ENCODE measurements at places on chromosomes 16 and 17.

DNA sequence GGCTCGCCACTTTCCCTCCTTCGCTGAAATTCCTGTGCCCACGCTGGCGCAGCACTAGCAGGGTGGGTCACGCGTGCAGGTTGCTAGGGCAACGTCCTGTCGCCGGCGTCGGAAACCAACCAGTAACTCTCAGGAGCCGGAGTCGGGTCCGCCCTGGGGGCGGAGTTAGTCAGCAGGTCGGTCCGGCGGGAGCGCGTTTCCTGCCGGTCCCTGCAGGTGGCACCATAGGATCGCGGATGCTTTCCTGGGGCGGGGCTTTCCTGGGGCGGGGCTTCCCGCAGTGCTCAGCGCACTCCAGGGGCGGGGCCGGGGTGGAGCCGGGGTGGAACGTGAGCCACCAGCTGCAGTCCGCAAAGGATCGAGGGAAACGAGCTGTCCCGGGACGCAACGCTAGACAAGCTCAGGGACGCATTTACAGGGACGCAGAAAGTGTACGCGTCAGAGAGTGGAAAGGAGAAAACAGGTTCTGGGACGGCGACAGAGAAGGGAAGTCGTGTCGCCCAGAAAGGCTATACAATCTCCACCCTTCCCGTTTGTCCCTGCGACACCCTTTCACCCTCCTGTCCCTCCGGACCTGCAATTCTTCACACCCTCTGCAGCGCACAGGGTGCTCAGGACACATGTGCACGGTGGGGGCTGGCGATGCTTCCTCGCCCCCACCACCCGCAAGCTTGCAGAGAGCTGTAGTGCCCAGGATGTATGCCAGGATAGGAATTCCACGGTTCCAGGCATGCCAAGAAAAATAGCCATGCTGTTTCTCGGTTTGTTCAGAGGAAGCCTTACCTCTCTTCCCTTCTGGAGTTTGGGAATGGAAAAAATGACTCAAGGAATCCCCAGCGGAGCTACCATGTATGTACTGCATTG, 12.3 kb downstream of the COPZ2 start:
- DNase-seq, result peak; percentile 94

- no peak for DNase-seq
These were observed 43.2 kb upstream of the CCL1 start for GRCh38 chr17:34406226-34406625.

- DNase-seq, result no peak
These were observed 20.5 kb downstream of the EFTUD2 start for GRCh38 chr17:44878627-44879221.

- DNase-seq, result no peak
These were observed 45.6 kb upstream of the NKD1 start for GRCh38 chr16:50502616-50503011.

DNA sequence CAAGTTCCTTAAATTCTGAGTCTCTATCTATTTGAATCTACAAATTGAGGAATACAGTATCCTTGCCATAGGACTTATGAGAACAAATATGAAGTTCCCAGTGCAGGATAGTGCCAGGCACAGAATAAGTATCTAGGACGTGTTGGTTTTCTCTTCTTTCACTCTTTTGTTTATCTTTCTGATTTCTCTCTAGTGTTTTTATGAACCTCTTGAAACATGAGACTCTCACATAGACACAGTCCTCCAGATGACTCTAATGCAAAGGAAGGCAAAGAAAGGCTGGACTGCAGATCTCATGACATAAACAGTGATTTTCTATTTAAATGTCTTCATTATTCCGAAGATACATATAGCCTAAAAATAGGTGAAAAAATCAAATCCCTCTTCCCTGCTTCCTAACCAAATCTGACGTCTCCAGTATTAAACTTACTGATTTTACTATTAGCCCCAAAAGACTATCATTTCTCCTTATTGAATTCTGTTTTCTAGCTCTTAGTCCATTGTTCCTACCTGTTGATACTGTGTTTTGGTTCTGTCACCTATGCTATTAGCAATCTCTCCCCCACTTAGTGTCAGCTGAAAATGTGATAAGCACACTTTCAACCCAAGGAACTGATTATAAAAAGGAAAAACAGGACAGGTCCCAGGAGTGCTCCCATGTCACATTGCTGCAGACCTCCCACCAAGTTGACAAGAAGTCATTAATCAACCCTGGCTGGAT, 24.9 kb upstream of the ADAMTS18 start:
- no peak for DNase-seq

- DNase-seq, result no peak
These were observed 104.2 kb downstream of the ADCY9 start for GRCh38 chr16:4011940-4012629.

GRCh38 chr17:61499632-61500031, 47.4 kb downstream of the TBX4 start:
- no peak for DNase-seq

DNA sequence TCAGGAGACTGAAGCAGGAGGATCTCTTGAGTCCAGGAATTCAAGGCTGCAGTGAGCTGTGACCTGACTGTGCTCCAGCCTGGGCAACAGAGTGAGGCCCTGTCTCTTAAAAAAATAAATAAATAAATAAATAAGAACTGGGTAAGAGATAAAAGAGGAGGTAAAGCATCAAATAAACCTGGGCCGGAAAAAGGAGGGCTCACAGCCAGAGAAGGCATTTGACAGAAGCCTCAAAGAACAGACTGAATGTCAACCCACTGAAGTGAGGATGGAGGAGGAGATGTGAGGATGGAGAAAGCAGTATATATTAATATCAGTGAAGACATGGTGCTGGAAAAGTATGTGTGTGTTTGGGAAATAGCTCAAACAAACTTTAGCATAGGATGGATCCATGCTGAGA, 6.1 kb downstream of the NOG start:
- no peak for DNase-seq

DNA sequence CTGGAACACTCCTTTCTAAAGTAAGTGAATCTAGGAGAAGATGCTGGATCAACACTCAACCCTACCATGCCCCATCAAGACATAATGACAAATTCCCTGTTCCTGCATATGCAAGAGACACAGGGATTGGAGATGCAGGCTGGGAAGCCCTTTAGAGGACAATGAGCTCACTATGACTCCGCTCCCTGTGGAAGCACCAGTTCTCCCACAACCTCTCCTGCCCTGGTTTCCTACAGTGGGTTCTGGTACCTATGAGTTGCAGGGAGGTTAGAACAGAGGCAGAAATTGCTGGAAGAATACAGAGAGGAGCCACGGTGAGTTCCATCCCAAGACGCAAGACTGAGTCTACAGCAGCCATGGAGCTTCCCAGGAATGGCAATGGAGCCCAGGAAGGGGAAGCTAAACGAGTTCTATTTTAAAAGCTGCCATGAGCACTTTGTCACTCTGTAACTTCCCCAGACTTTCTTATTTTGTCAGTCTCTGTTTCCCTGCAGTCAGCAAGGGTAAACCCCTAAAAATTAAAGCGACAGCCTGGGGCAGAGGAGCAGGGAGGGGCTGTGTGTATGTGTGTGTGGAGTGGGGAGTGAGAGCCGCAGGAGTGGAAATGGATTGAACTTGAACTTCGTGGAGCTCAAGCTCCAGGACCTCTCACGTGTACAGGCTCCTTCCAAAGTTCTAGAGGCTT, 42.3 kb upstream of the PIK3R6 start:
- DNase-seq, result no peak

DNA sequence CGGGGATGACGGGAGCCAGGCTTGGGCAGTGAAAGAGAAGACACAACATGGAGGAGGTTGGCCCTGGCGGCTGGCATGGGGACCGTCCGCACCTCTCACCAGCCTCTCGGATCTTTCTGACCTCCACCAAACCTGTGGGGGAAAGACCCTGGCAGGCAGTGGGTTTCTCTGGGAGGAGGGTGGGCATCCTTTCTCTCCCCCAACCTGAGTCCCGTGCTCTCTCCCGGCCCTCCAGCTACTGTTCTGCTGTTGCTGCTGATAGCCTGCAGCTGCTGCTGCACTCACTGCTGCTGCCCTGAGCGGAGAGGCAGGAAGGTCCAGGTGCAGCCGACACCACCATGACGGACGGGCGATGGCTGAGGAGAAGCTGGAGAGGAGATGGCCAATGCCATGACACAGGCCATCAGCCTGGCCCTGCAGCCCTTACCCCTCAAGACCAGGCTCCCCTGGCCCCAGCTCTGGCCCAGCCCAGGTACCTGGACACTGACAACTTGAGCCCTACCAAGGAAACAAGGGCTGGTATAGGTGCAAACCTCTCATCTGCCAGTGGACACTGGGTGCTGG, 7.4 kb downstream of the SMIM5 start:
- DNase-seq, result no peak

GRCh38 chr16:48025359-48025758, 130.4 kb downstream of the ABCC12 start:
- DNase-seq, result no peak

DNA sequence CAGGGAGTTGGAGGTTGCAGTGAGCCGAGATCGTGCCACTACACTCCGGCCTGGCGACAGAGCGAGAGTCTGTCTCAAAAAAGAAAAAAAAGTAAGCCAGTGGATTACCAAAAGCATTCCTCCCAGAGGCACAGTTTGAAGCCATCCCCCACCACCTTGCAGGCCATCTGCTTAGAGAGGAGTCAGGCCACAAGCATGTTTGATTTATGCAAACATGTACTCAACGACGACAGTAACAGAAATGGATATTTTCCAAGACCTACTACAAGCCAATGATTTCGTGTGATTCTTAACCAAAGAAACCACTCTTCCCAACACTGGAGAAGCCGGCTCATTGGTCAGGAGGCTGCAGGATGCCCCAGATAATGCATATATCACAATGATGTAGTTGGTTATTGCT, 34.8 kb downstream of the MYH13 start:
- DNase-seq, result no peak

- DNase-seq, result no peak
These were observed 78.9 kb upstream of the RPH3AL start for GRCh38 chr17:431494-431893.

DNA sequence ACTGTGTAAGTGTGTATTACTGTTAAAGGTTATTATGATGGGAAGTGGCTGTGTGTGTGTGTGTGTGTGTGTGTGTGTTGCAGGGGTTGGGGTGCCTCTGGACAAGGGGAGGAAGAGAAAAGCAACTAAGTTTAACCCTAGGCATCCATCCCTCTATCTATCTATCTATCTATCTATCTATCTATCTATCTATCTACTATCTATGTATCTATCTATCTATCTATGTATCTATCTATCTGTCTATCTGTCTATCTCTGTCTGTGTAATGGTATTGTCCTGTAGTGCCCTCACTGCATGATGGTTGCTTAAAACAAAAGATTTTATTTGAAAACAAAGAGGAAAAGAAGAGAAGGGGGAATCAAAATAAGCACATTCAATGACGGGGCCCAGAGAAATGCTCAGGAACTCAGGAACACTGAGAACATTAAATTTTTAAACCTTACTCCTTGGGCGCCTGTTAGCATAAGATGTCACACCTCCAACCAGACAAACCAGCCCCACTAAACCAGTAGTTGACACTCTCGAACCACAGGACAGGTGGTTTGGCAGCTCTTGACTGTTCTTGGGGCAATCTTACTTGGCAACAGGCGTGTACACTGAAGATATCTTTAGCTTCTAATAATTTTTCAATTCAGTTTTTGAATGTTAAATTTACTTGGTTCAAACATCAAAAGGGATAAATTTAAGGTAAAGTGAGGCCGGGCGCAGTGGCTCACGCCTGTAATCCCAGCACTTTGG, 5.1 kb upstream of the RPL26 start:
- DNase-seq, result no peak

- DNase-seq, result no peak
These were observed 1.0 kb upstream of the KRTAP4-6 start for GRCh38 chr17:41141361-41141760.

DNA sequence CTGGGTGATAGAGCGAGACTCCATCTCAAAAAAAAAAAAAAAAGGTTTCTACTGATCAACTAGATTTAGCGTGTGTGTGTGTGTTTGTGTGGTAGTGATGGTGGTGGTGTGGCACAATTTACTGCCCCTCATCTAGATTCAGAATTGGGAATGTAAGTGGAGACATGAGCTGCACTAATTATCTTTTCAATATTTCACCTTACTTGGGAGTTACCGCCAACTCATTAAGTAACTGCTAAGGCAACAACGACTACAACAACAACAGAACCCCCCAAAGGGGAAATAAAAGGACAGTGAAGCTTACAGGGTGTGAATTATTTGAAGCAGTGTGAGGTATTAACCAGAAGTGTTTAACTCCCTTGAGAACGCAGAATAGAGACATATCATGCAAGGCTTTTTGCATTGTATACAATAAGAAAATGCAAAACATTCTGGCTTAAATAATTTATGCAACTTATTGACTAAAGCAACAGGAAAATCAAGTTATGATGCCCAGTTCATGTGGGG, 180.5 kb downstream of the SHISA9 start:
- no peak for DNase-seq

GRCh38 chr16:67438824-67439393, 8.0 kb downstream of the HSD11B2 start:
- DNase-seq, result no peak

DNA sequence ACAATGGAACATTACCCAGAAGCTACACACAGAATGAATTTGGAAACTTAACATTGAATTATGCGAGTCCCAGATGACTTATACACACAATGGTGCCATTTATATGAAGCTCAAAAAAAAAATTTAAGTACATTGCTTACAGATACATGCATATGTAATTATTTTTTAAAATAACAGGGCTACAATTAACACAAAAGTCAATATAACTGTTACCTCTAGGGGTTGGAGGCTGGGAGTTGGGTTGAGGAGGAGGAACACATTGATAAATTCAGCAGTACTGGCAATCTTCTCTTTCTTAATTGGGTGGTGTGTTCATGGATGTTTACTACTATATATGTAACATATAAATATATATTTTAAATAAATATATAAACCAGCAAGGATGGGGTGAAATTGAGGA, 1.1 kb downstream of the ZNF23 start:
- DNase-seq, result no peak

DNA sequence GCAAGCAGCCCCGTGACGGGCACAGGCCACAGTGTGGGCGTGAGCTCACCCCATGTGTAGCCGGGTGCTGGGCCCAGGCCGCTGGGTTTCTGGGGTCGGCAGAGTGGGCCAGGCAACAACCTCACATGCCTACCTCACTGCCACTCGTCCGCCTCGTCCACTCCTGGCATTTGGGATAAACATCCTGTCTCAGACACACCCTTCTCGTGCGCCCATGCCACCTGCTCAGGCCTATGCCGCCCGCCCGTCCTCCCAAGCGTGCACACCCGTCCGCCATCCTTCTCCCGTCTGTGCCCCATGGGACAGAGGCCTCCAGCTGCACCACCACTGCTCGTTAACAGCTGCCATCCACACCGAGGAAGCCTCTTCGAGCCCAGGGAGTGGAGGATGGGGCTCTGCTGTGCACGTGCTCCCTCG, 64.3 kb downstream of the KLHDC4 start:
- DNase-seq, result no peak

- DNase-seq, result peak; percentile 20
These were observed 735 bp downstream of the LSM12 start for GRCh38 chr17:44065668-44066203.
